ENCODE measurements at places on chromosomes 2 and 18. TPM values are rescaled to one million over a fixed set of nuclear protein-coding genes. Genes with fewer than 3 reads are reported as not detected.

C18orf32 gene
- 58.8 TPM for total RNA-seq

FKBP1B gene
- 5.9 TPM for total RNA-seq

CLEC4F gene
- 0.29 TPM for total RNA-seq

DNA sequence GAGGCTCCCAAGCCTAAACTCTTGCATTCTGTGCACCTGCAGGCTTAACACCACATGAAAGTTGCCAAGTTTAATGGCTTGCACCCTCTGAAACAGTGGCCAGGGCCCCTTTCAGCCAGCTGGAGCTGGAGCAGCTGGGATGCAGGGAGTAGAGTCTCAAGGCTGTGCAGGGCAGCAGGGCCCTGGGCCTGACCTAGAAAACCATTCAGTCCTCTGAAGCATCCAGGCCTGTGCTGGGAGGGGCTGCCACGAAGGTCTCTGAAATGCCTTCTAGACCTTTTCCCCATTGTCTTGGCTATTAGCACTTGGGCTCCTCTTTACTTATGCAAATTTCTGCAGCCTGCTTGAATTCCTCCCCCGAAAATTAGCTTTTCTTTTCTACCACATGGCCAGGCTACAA is 10.6 kb upstream of the SFT2D3 start:
- DNase-seq, result no peak

DNA sequence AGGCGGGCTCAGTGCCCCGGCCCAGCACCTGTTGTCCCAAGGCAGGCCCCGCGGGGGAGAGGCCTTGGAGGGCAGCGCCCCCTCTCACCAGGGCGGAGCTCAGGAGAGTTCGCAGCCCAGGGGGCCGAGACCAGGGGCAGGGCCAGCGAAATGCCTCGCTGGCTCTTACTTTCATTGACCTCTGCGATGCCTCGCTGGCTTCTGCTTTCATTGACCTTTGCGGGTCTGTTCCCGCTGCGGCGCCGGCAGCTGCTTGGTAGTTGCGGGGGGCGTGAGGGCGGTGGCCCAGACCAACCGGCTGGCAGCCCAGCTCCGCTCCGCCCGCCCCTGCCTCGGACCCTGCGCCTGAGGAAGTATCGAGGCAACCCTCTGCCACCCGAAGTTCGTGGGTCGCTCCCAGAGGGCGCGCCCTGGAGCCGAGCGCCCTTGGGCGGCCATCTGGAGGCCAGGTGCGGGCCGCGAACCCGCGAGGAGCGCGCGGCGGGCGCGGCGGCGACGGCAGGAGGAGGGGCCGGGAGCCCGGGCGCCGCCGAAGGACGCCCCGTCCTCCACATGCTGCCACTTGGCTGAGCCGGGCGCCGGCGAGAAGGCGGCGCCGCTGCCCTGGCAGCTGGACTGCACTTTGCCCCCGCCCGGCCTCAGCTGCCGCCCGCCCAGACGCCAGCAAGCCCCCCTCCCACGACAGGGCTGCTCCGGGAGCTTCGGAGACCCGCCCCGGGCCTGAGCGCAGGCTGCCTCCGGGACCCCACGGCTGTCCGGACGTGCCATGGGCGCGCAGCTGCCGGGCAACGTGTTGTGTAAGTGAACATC is 118.0 kb upstream of the MSTN start:
- peak; percentile 82 for DNase-seq

DNA sequence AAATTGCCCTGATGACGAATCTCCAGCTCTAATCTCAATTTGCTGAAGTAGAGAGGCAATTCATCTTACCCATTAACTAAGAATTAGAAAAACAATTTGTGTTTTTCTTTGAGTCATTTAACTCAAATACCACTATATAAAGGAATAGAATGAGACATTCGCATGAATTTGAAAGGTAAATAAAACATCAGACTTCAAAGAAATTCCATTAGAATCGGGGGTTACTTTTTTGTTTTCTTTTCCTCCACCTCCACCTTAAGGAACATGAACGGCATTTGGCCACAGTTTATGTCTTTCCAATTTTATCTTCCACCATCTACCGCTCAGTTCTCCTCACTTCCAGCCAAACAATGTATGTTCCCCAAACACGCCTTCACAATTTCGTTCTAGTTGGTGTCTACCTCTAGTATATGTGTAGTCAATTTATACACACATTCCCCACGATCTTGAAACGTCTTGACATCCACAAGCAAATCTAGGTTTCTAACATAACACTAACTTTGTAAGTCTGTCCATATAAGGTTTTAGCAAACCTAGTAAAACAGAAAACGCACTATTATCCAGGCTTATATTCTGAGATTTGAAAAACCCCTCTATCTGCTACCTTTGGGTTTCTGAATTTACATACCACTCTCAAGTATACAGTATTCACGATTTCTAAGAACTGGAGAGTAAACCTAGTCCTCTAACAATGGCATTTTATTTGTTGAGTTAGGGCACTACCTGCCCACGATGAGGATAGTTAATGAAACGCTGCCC is 1.2 kb upstream of the SMCHD1 start:
- no peak for DNase-seq

DNA sequence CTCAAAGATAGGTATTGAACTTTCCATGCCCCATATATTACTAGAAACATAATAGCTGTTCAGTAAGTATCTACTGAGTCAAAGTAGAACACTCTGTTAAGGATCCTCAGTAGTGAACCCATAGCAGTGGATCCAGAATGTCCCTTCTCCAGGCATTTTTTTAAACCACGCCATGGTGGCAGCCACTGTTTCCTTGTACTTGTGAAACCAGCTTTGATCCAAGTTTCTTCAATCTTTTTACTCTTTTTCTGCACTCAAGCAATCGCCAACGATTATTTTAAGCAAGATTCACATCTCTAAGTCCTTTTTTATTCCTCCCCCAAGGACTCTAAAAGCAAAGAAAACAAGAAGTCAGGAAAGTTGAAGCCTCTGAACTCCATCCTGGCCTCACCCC is 291.2 kb upstream of the SLC14A2 start:
- DNase-seq, result no peak

DNA sequence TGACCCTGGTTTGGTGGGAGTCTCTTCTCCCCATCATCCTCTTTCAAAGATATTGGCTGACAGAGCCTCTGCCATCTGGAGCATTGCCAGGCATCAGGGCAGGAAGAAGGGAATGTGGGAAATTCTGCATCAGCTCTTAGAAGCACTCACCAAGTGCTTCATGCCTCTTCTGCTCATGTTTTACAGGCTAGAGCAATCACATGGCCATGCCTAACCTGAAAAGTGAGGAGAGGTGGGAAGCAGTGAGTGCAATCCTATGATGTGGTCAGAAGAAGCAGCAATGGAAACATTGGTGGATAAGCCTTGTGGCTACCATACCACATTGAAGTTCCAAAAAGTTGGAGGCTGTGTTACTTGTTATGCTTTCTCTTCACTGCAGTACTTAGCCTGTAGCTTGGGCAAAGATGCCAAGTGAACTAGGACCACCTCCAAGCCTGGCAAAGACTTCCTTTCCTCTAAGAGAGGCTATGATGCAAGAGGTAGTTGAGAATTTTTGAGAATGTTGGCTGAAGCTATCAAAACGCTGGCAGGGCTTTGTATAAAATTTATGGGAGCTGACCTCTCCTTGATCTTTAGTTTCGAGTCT is 64.1 kb downstream of the BCL2L11 start:
- no peak for DNase-seq

GRCh38 chr2:7452110-7452876 is 535.1 kb downstream of the RNF144A start:
- no peak for DNase-seq

- no peak for DNase-seq
These were observed 23.4 kb downstream of the CDH2 start for GRCh38 chr18:28153485-28154065.

GRCh38 chr2:169073963-169074751 is 4.8 kb downstream of the DHRS9 start:
- no peak for DNase-seq

GRCh38 chr2:69082430-69082997 is 69.5 kb downstream of the ANTXR1 start:
- no peak for DNase-seq

DNA sequence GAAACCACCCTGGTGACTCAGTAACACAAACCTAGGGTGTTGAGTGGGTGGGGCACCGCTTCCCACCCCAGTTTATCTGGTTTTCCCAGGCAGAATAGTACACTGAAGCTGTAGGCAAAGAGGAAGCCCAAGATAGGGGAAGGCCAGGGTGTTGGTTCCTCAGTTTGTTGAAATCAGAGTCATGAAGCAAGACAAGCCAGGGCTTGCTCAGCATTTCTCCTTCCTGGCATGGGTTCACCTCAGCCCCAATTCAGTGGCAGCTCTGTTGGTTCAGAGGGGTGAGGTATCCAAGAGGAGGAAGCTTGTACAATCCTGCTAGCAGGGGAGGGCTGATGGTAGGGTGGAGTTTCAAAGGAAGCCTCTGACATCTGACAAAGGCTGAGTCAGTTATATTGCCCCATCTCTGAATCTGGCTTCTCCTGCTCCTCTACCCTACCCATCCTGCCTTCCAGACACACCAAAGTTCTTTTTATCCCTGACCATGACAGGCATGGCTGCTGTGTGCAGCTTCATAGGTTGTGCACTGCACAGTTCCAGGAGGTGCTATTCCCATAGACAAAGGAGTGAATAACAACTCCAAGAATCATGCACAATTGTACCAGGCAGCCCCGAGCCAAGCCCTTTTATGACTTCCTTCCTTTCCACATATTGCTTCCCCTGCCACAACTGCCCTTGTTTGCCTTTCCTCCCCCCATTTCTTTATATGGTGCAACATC is 24.9 kb upstream of the RAB10 start:
- peak; percentile 83 for DNase-seq

DNA sequence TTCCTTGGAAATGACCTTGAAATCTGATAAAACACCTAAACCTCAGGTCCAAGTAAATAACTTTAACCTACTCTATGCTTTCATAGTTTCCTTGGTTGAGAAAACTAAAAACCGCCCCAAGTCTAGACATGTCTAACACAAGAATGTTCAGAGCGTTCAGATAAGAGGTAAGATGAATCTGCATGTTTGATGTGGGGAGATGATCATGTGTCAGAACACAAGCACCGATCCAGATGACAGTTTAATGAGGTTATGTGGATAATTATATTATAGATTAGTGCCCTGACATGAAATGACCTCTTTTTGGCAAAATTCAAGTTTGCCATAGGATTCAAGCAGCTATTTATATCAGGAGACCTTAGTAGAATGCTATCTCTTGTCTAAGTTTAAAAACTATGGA is 729.8 kb upstream of the SOX11 start:
- DNase-seq, result no peak

- no peak for DNase-seq
These were observed 111.2 kb downstream of the KLF7 start for GRCh38 chr2:207054521-207054920.

- DNase-seq, result no peak
These were observed at the start of gene C1QL2 for GRCh38 chr2:119158563-119159347. Gene C1QL2 (minus strand): TSS chr2:119158751. CDS start chr2:119158269, 482 bp downstream.

DNA sequence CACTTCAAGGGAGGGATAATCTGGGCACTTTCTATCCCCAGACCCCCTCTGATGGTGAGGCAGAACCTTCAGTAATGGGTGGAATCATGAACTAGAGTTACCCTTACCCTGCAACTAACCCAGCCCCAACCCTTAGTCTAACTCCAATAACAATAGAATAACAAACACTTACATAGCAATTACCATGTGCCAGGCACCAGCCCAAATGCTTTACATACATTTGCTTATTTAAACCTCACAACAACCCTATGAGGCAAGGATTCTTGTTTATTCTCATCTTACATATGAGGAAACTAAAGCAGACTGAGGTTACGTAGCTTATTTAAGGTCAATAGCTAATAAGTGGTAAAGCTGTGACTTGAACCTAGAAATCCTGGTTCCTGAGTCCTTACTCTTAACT is 132.8 kb downstream of the CYP26B1 start:
- no peak for DNase-seq

DNA sequence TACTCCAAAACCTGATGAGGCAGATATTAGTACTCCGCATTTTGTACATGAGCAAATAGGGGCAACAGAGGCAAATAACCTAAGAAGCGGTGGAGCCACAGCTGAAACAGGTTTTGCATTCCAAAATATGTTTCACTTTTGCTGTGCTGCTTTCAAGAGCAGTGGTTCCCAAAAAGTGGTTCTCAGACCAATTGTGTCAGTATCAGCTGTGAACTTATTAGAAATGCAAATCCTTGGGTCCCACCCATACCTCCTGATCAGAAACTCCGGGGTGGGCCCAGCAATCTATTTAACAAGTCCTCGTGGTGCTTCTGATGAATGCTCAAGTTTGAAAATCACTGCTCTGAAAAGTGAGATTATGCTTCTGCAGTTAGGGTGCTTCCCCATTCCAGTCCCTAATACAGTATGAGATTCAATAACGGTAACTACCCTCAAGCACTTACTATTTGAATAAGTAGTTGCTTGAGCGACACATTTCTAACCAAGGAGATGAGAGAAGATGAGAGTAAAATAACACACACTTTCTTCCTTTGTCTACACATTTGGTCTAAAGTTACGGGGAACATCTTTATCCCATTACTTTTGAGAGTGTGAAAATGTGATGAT is 17.8 kb upstream of the TCF4 start:
- no peak for DNase-seq

DNA sequence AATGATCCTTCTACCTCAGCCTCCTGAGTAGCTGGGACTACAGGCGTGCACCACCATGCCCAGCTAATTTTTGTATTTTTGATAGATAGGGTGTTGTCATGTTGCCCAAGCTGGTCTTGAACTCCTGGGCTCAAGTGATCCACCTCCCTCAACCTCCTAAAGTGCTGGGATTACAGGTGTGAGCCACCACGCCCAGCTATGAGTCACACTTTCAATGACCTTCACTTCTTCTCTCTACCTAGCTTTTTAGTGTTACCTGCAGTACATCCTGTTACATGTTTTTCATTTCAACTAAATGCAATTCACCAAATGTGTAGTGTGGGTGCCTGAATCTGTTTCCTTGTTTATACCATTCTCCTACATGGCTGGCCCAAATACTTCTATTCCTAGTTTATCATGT is 64.0 kb downstream of the SLC39A10 start:
- DNase-seq, result no peak

DNA sequence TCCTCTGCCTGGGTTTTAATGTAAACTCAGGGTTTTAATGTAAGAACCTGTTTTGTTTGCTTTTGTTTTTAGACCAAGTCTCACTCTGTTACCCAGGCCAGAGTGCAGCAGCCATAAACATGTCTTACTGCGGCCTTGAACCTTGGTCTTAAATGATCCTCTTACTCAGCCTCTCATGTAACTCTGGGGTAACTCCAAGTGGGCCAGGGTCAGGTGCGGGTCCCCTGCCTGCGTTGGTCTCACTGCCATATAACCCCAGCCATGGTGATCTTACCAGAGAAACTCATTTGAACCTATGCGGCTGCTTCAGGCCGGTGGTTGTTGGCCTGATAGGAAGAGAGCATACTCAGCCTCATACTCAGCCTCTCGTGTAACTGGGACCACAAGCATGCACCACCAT is 89.3 kb downstream of the AGAP1 start:
- DNase-seq, result no peak

DNA sequence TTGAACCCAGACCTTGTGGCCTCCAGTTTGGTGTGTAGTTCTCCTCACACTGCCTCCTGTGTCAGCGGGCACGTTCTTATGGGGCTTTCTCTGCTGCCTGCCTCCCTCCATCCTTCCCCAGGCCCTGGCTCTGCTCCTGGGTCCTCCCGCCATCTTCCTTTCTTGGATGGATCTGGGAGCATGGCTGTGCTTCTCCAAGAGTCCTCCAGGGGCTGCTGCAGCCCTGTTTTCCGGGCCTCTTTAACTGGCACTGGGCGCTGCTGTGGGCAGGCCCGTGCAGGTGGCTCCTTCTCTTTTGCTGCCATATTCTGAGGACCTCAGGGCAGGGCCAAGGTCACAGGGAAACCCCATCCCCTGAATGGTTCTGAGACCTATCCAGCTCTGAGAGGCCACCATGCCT is 17.8 kb downstream of the THNSL2 start:
- no peak for DNase-seq
